ENCODE measurements at places on chromosomes 5 and 9.

- DNase-seq: no peak
- H3K4me3 ChIP-seq: no peak overlapping the region
- no peaks in the 10 kb centered on the region for H3K27me3 ChIP-seq
- no peaks in the 10 kb centered on the region for H3K36me3 ChIP-seq
- no peaks in the 10 kb centered on the region for H3K4me1 ChIP-seq
Observed at GRCh38 chr5:113969901-113970300, 392.0 kb upstream of the KCNN2 start.

DNA sequence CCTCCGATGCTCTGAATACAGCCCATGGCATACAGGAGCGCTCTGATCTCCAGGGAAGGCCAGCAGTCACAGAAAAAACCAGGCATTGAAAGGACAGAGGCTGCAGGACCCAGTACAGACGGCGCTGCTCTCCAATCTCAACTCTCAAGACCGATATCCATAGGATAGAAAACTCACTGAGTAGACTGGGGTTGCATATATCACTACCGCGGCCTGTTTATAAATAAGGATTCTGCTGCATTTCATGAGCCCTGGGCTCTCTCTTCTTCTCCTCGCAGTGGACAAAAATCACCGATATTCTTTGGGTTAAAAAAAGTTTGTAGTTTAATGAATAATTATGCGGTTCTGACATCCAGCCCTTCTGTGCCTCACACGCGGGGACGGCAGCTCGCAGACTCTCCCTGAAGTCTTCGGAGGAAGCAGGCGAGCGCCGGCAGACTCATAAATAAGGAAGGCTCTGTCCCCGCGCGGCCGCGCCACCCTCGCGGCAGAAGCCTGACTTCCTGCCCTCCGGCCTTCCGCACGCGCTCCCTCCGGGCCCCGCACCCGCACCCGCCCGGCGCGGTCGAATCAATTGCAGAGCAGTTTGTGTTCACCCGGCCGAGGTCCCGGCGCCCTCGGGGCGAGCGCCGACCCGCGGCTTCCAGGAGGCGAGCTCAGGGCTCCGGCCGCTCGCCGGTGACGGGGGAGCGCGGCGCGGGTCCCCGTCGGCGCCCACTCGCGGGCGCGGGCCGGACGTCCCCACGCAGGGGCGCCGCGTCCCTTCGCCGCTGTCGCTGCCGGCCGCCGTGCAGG lies at the start of gene FAM78A:
Gene FAM78A (minus strand): TSS at position 417 of the 795 bp plus-strand sequence. CDS start 331 bp downstream, at position 86.
- peak within 1 kb of the TSS; percentile 96 for H3K27ac ChIP-seq
- no peaks in the 10 kb centered on the region for H3K36me3 ChIP-seq
- peak within 1 kb of the TSS; percentile 95 for H3K4me3 ChIP-seq
- H3K4me1 ChIP-seq: peaks cover 24% of the 10 kb centered on the region
- DNase-seq: no peak

DNA sequence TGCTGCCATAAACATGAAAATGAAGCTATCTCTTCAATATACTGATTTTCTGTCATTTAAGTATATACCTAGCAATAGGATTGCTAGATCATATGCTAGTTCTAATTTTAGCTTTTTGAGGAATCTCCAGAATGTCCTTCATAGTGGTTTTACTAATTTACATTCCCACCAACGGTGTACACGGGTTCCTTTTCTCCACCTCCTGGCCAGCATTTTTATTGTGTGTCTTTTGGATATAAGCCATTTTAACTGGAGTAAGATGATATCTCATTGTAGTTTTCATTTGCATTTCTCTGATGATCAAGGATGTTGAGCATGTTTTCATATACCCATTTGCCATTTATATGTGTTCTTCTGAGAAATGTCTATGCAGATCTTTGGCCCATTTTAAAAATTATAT lies 446.5 kb downstream of the GABRG2 start:
- H3K27ac ChIP-seq: no peak overlapping the region
- no peaks in the 10 kb centered on the region for H3K4me1 ChIP-seq
- H3K27me3 ChIP-seq: no peaks in the 10 kb centered on the region
- no peak for DNase-seq
- no peak overlapping the region for H3K4me3 ChIP-seq
- H3K36me3 ChIP-seq: no peaks in the 10 kb centered on the region

- no peaks in the 10 kb centered on the region for H3K27me3 ChIP-seq
- H3K36me3 ChIP-seq: no peaks in the 10 kb centered on the region
- H3K4me3 ChIP-seq: no peak overlapping the region
- no peak overlapping the region for H3K27ac ChIP-seq
- H3K4me1 ChIP-seq: no peaks in the 10 kb centered on the region
Observed at GRCh38 chr5:2143646-2144353, 261.1 kb upstream of the IRX4 start.

GRCh38 chr5:94916619-94917018 lies 298.1 kb downstream of the SLF1 start:
- no peak overlapping the region for H3K4me3 ChIP-seq
- no peaks in the 10 kb centered on the region for H3K27me3 ChIP-seq
- DNase-seq: no peak

- no peak overlapping the region for H3K27ac ChIP-seq
- no peaks in the 10 kb centered on the region for H3K4me1 ChIP-seq
- DNase-seq: no peak
- no peak overlapping the region for H3K4me3 ChIP-seq
- H3K36me3 ChIP-seq: no peaks in the 10 kb centered on the region
Observed at GRCh38 chr9:91078369-91078695, 276.7 kb downstream of the SYK start.

DNA sequence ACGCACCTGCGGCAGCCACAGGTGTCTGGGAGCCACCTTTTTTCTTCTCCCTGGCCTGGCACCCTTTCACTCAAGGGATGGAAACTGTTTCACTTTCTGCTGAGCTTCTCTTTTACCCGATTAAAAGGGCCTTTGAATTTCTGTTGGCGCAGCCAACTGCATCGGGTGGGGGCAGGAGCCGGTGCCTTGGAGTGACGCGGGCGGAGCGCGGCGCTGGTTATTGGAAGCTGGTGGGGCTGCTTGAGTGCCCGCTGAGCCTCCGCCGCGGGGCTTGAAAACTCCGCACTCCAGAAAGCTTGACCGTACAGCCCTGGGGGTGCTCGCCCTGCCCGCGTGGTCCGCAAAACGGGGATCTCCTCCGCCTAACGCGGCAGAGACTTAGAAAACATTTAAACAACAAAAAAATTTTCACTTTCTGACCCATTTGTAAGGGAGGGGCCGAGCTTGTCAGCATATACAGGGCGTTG lies 52.0 kb upstream of the TJP2 start:
- peak overlapping the region; percentile 49 for H3K27ac ChIP-seq
- no peaks in the 10 kb centered on the region for H3K27me3 ChIP-seq
- no peaks in the 10 kb centered on the region for H3K4me1 ChIP-seq
- peak overlapping the region; percentile 81 for H3K4me3 ChIP-seq
- DNase-seq: peak; percentile 40

DNA sequence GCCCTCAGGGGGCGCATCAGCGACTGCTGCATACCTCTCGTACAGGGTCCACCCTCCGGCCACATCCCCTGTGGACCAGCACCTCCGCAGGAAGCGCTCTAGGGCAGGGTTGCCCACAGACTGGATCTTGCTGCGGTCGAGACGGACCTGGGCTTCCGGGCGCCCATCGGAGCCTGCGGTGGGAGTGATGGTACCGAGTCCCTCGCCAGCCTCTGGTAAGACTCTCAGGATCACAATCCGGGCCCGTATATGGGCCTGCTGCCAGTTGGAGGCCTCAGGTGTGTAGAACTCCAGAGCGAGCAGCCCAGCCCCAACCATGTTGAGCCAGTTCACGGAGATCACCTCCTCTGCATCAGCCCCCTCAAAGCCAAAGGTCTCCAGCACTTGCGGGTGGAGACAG lies 323.0 kb downstream of the ANXA1 start:
- H3K36me3 ChIP-seq: no peaks in the 10 kb centered on the region
- DNase-seq: no peak
- H3K27ac ChIP-seq: no peak overlapping the region
- H3K27me3 ChIP-seq: no peaks in the 10 kb centered on the region

GRCh38 chr5:67042176-67043003 lies 154.2 kb downstream of the CD180 start:
- no peak for DNase-seq
- H3K4me1 ChIP-seq: no peaks in the 10 kb centered on the region
- H3K4me3 ChIP-seq: no peak overlapping the region
- no peaks in the 10 kb centered on the region for H3K27me3 ChIP-seq
- H3K27ac ChIP-seq: no peak overlapping the region
- no peaks in the 10 kb centered on the region for H3K36me3 ChIP-seq

GRCh38 chr9:79287708-79288290 lies 284.0 kb upstream of the TLE4 start:
- no peaks in the 10 kb centered on the region for H3K4me1 ChIP-seq
- H3K36me3 ChIP-seq: no peaks in the 10 kb centered on the region
- no peaks in the 10 kb centered on the region for H3K27me3 ChIP-seq
- H3K4me3 ChIP-seq: no peak overlapping the region

DNA sequence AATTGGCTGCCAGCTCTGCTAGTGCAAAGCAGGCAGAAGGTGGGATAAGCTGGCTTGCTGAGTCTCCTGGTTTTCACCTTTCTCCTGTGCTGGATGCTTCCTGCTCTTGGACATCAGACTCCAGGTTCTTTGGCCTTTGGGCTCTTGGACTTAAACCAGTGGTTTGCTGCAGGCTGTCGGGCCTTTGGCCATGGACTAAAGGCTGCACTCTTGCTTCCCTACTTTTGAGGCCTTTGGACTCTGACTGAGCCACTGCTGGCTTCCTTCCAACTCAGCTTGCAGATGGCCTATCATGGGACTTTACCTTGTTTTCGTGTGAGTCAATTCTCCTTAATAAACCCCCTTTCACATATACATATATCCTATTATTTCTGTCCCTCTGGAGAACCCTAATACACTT lies 1293.9 kb upstream of the CDH6 start:
- no peaks in the 10 kb centered on the region for H3K27me3 ChIP-seq
- H3K27ac ChIP-seq: no peak overlapping the region
- no peak for DNase-seq
- no peak overlapping the region for H3K4me3 ChIP-seq
- H3K4me1 ChIP-seq: no peaks in the 10 kb centered on the region

- no peak overlapping the region for H3K27ac ChIP-seq
- H3K4me3 ChIP-seq: no peak overlapping the region
- DNase-seq: no peak
- H3K4me1 ChIP-seq: peaks cover 18% of the 10 kb centered on the region
- no peaks in the 10 kb centered on the region for H3K27me3 ChIP-seq
Observed at GRCh38 chr5:54438620-54439389, 16.7 kb upstream of the HSPB3 start.

- no peaks in the 10 kb centered on the region for H3K27me3 ChIP-seq
- DNase-seq: no peak
- H3K36me3 ChIP-seq: no peaks in the 10 kb centered on the region
- H3K4me3 ChIP-seq: no peak overlapping the region
- no peak overlapping the region for H3K27ac ChIP-seq
- H3K4me1 ChIP-seq: no peaks in the 10 kb centered on the region
Observed at GRCh38 chr5:16144416-16144815, 35.2 kb downstream of the MARCHF11 start.

- H3K27ac ChIP-seq: no peak overlapping the region
- DNase-seq: no peak
- no peaks in the 10 kb centered on the region for H3K27me3 ChIP-seq
Observed at GRCh38 chr5:95936812-95937397, 24.7 kb downstream of the ELL2 start.
